ENCODE measurements at places on chromosomes 4 and X.

DNA sequence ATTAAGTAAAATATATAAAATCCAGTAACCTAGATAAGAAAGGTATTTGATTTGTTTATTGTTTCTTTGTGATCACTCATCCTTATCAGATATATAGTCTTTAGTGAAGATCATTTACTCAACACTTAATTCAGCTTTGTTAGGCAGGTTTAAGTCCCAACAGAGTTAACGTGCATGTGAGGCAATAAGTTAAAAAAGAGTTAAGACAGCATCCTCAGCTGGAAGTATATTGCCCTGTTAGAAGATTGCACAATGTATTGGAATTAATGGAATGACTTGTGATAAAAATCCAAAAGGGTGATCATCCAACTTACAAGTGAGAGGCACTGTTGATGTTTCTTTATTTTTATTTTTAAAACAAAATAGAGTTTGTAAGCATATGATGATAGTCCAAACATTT, 1162.1 kb downstream of the RAPGEF2 start:
- DNase-seq: no peak

DNA sequence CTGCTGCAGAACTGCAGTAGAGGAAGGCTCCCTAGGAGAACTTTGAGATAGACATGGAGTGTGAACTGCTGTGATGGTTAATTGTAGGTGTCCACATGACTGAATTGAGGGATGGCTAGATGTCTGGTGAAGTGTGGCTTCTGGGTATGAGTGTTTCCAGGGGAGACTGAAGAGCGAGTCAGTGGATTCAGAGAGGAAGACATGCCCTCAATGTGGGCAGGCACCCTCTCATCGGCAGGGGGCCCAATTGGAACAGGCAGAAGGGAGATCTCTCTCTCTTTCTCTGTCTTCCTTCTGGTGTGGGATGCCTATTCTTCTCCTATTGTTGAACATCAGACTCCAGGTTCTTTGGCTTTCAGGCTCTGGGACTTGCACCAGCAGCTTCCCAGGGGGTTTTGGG, 304.7 kb upstream of the GATB start:
- DNase-seq: no peak

- DNase-seq: no peak
These were observed 60.9 kb downstream of the SLC7A11 start for GRCh38 chr4:138181287-138181686.

DNA sequence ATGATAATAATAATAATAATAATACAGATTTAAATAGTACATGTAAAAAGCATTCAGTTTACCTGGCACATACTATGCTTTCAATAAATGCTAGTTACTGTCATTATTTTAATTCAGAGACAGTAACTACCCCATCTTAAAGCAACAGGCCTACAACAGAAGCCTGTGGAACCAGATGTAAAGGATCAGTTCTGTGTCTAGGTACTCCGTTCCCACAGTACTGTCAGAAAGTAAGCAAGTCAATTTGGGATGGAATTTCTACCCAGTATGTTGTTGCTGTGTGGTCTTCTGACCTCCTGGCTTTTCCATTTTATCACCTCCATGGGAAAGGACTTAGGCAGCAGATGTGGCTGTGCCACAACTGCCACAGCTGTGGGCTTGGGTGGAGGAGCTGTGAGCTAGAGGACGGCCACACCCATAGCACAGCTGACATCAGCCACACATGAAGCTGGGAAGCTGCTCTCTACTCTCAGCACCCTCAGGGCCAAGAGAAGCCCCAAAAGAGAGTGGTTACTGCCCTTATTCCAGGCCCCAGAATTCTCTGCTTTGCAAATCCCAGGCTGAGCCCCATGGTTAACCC, 102.8 kb downstream of the CBR4 start:
- DNase-seq: no peak

Data from cerebellar nuclear complex (tissue), 1 donor.